GM12865 (cell line): ENCODE measurements at places on chromosomes 6 and 20.

GRCh38 chr6:119446115-119446554 lies 96.6 kb upstream of the MAN1A1 start:
- peak; percentile 31 for DNase-seq

- no peak for DNase-seq
These were observed 16.2 kb upstream of the MRPS18A start for GRCh38 chr6:43703512-43704429.

DNA sequence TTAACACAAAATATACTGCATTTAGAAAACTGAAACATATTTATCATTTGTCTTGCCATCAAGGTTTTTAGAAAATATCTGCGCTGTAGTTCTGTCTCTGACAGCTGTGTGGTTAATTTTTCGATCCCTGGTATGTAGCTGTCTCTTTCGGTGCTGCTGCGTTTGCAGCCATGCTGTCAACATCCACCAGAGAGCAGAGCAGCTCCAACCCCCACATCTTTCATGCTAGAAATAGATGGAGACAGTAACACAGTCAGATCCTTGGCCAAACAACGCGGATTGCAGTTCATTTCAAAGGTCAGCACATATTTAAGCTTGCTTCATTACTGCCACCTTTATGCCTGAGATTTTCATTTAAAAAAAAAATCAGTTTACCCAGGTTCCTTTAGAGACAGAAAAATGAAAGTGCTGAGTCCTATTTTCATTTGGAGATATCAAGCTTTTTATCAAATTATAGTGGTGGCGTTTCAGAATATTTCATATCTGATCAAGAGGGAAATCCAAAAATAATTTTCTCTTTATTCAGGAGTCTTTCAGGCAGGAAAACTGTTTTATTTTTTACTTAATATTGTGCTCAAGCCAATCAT lies 157.7 kb upstream of the MMS22L start:
- DNase-seq: peak; percentile 49

DNA sequence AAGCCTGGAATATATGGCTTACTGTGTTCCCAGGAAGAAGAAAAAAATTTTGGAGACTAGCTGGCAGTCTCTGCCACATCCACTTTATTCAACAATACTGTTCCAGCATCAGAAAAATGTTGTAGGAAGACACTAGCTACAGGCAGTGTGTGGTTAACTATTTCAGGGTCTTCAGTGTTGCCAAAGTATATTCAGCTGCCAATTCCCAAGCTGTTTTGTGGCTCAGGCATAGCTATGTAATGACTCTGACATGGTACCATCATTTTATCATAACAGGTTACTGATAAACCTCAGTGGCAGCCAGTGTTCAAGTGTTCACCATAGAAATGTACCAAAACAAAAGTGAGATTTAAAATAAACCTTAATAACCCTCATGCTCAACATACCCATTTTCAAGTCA lies 503.1 kb downstream of the ADGRB3 start:
- DNase-seq: no peak

DNA sequence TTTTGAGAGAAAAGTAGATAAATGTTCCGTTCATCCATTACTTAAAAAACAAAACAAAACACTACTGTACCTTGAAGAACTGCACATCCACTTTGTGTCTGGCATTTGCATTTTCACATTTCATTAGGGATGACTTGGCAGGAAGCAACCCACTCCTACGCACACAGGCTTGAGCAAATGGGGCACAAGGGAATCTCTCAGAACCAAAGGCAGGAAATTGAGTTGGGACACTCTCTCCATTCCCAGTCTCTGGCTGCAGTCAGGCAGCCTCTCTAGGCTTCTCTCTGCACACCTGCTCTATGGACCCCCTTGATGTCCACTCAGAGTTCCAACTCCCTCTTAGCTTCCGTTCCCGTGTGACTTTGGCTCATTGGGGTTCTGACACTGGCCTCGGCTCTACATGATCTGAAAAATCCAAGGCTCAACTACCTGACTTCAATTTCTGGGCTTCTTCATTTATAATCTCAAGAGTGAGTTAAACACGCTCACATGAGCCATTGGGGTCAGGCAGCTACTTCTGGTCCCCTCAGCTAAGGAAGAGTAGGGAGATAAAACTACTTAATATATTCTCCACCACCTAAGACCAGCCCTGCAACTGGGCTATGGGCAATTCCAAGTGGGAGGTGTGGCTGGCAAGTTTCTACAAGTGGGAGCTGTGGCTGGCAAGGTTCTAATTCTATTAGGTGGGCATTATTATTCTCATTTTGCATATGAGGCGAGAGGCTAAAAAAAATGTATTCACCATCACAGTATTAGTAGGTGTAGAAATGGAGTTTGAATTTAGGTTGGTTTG lies 251.9 kb downstream of the SOD2 start:
- DNase-seq: no peak

GRCh38 chr20:2817891-2818595 lies 1.9 kb downstream of the TMEM239 start:
- DNase-seq: no peak

GRCh38 chr20:671252-672030 lies 4.2 kb downstream of the SCRT2 start:
- no peak for DNase-seq

- DNase-seq: no peak
These were observed 32.1 kb downstream of the NHLRC1 start for GRCh38 chr6:18090349-18090786.

DNA sequence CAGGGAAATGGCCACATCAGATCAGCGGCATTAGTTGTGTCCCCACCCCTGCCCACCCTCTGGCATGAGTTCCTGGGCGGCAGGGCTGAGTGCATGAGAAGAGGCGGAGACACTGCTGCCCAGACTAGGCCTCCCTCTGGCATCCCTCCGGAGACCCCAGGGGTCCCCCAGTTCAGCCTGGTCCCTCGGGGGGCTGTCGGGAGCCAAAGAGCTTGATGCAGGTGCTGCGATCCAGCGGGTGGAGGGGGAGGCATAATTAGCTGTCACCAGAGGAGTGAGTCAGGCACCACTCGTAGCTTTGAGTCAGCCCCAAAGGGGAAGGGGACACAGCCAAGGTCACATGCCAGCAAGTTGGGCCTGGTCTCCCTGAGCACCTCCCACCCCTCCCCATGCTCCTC lies 34.5 kb downstream of the DLGAP4 start:
- no peak for DNase-seq

- no peak for DNase-seq
These were observed 90.5 kb downstream of the NOL4L start for GRCh38 chr20:32494483-32495216.

DNA sequence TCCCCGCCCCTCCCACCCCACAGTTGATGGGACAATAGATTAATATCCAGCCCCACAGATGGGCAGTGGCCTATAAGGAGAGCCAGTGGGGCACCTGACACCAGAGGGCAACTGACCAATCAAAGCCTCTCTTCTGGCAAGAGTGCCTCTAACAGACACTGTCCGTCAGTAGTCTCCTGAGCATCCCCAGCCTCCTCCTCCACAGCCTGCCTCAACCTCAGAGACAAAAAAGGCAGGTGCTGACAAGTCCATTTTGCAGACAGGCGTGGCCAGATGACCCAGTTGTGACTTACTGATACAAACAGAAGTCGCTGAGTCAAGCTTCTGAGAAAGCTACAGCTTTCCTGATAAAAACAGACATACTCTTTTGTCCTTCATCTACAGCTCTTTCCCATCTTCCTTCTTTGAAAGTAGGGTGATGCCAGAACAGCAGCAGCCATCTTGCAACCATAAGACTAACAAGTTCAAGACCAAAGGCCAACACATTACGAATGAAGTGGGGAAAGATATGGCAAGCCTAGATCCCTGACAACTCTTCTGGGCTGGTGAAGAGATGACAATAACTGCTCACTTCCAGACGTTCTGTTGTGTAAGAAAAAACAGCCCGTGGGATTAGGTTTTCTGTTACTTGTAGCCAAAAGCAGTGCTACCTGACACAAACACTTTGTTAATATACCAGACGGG lies 12.3 kb downstream of the PPIL1 start:
- DNase-seq: no peak

GRCh38 chr20:59646487-59646886 lies 42.1 kb downstream of the PHACTR3 start:
- DNase-seq: no peak

GRCh38 chr20:10654250-10654610 lies 19.6 kb downstream of the JAG1 start:
- DNase-seq: no peak

DNA sequence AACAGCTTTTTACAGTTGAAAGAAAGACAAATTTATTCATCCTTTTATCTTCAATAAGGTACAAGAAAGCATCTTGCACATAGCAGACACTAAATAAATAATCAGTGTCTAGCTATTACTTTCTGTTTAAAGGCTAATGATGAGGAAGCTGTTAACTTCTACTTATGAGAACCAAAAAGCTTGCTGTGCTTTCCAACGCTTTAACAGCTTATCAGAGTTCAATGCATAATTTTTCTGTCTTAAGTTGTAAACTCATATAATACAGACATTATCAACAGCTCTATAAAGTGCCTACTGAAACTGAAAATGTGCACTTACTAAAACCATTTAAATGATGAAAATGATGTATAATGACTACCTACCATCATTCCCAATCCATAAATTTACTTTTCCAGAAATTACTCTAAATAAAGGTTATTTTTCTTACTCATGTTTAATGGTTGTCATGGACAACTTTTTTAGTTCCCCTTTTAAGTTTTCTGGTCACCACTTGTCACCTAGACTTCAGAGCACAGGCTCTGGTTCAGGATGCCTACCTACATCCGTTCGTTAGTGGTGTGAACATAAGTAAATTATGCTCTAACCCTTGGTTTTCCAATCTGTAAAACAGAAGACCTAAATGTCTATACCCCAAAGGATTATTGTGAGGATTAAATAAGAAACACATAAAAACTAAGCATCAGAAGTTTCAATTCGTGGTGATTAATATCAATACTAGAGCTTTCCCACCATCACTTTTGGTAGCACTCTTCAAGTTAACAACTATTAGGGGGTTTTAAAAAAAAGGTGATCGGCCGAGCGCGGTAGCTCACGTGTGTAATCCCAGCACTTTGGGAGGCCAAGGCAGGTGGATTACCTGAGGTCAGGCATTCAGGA lies 8.0 kb downstream of the PNISR start:
- peak; percentile 69 for DNase-seq
